ENCODE measurements at places on chromosomes 11 and 22.

DNA sequence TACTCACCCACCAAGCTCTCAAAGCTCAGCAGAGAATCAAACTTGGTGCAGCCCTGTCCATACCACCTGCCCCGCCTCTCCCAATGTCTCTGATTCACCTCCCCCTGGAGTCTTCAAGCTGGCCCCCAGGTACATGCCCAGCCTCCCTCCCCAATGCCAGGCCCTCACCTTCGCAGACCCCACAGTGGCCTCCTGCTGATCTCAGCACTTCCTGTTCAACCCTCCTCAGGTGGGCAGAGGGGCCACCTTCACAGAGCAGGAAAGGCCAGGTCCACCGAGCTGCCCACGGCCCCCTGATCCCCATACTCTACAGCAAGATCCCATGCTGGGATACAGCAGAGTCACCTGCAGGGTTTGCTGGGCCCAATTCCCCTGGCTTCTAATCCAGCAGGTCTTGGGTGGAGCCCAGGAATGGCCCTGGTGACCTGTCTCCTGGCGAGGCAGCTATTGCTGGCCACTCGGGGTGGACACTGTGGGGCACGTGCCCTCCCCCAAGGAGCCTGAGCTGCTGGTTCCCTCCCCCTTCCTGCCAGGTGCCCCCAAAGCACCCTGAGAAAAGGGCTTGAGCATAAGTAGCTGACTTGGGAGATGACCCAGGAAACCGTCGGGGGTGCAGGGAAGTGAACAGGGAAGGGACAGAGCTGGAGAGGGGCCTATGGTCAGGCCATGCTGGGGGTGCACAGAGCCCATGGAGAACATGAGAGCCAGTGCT lies 150.7 kb downstream of the BRD1 start:
- no peak for DNase-seq

- no peak for DNase-seq
These were observed 70.0 kb downstream of the ZNRF3 start for GRCh38 chr22:28953403-28953802.

- DNase-seq = no peak
These were observed 27.0 kb upstream of the SLC5A1 start for GRCh38 chr22:32016081-32016480.

GRCh38 chr11:41848349-41848748 lies 388.9 kb upstream of the LRRC4C start:
- no peak for DNase-seq

DNA sequence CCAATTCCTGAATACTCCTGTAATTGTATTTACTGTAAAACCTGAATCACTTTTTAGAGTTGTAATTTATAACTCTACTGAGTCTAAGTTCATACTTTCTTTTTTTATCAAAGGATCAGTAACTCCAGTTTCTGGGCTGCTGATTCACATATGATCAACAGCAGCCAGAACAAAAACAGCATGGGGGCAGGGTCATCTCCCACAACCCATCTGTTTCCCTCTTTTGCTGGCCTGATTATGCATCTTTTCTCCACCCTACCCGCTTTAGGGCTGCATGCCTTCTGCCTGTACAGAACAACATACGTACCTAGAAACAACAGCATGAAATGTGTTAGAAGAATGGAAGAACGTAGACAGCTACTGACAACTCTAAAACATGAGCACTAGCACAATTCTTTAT lies 76.0 kb downstream of the MRTFA start:
- DNase-seq = peak; percentile 70

DNA sequence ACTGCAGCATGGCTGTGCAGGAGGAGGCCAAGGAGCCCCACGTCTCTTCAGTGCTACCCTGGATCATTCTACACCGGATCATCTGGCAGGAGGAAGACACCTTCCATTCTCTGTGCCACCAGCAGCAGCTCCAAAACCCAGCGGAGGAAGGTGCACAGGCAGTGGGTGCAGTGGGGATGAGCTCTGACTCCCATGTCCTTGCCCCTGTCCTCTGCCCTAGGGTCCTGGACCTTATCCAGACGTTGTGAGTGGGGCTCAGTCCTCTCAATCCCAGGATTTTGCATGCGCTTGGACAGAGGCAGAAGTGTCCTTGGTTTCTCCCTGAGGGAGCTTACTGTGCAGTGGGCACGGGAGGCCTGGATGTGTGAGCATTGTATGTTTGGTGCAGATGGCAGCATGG lies 61.3 kb downstream of the CABIN1 start:
- no peak for DNase-seq

Measured in amniotic epithelial cell (primary cell).